ENCODE measurements at places on chromosomes 12 and 14.

DNA sequence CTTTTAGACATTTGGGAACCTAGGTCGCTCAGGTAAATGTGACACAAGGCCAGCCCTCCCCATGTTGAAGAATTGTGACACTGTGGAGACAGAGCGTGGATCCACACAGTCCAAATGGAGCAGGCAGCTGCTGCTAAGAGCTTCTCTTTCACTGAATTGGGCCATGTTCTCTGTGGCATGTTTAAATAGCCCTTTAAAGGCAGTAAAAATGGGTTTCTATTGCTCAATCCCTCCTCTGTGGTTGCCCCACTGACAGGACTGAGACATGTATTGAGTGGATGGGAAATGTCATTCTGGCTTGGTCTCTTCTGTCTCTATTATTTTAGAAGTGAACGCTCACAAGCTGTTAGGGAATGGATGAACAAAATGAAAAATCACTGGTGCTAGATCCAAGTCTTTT lies 84.0 kb upstream of the PRICKLE1 start:
- DNase-seq, result no peak

GRCh38 chr14:90137807-90138206 lies 76.0 kb downstream of the KCNK13 start:
- no peak for DNase-seq

DNA sequence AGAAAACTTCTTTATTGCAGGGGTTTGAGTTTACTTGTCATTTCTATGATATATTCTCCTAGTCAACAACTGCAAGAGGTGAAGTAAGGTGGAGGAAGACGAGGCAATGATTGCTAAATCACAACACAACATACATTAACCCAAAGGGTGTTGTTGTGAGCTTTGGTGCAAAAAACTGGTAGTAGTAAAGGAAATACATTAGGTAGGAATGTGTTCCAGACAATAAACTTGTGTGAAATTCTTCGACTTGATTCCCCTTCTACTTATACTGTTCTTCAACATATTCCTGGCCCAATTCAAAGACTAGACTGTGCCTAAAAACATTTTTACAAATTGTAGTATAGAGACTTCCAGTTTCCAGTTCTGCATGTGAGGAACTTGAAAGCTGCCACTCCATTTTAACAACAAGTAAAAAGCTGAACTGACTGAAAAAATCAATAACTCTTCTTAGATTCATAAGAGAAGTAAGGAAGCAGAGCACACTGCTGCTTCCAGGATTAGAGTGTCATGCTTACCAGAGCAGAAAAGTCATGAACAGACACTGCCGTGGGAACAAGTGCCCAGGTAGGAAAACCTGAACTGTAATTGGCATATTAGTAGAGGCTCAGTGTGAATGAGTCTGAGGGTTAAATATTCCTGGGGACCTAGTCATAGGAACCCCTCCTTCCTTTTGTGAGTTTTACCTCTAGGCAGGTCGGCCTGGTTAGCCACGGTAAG lies 22.2 kb downstream of the COX8C start:
- DNase-seq, result no peak

DNA sequence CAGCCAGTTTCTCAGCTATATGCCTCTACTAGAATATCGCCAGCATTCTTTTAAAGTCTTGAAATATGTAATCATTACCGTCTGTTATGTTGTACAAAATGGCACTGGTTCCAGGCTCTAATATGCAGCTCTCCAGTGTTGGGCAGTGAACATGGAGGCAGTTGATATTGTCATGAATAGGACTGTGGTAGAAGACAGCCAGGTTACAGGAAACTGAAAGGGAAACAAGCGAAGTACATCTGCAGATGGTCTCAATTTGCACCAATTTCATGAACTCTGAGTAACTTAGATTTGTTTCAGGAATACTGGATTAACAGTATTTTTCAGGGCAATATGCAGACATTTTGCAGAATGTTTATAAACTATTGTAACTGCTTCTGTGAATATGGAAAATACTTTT lies 13.4 kb upstream of the KLHL42 start:
- no peak for DNase-seq

- no peak for DNase-seq
Measured at GRCh38 chr12:28951935-28952334, 197.1 kb upstream of the FAR2 start.

DNA sequence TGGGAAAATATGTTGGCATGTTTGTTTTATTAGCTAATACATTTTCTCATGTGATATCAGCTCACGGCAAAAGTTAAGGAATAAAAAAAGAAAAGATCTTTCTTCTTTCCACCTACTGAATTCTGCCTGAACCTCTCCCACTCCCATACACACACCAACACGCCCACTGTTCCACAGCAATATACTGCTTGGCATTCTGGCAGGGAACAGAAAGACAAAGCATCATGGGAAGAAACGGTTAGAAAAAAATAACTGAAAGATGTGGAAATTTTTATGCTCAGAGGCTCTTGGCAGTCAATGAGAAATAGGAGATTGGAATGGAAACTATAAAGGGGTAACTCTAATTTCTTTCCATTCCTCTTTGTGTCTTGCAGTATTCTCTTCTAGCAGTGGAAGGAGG lies 268.5 kb downstream of the FOXG1 start:
- no peak for DNase-seq

Measured in activated CD4-positive, alpha-beta memory T cell treated with anti-CD3 and anti-CD28 coated beads for 36 hours (primary cell).